ENCODE measurements at places on chromosomes 3 and 15. TPM values are rescaled to one million over a fixed set of nuclear protein-coding genes. Genes with fewer than 3 reads are reported as not detected.
A peak's percentile ranks its signal among the peaks of the same experiment; 100 is the strongest.

DNA sequence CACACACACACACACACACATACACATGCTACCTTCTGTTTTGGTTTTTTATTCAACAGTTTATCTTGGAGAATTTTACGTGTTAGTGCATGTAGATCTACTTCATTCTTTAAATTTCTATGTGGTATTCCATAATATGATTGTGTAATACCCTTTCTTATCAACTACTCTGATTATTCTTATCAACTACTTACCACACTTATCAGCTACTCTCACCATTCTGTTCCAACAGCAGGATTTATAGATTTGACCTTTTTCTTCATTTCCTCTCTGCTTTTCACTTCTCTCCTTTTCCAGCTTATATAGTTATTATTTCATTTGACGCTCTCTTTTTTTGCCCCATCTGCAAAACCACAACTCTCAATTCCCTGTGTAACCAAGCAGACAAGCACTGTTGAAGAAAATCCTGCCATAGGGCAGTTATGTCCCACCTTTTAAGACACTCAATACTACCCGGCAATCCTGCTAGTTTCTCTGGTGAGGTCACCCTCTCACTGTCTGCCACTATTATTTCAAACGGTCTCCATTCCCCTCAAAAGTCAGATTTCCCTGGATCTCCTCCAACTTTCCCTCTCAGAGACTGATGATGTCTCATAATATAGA is 56.9 kb upstream of the SATB1 start:
- DNase-seq, result no peak
- no peaks in the 10 kb centered on the region for H3K27me3 ChIP-seq
- H3K4me1 ChIP-seq, result no peaks in the 10 kb centered on the region
- no peak overlapping the region for H3K4me3 ChIP-seq
- no peak overlapping the region for H3K27ac ChIP-seq

DNA sequence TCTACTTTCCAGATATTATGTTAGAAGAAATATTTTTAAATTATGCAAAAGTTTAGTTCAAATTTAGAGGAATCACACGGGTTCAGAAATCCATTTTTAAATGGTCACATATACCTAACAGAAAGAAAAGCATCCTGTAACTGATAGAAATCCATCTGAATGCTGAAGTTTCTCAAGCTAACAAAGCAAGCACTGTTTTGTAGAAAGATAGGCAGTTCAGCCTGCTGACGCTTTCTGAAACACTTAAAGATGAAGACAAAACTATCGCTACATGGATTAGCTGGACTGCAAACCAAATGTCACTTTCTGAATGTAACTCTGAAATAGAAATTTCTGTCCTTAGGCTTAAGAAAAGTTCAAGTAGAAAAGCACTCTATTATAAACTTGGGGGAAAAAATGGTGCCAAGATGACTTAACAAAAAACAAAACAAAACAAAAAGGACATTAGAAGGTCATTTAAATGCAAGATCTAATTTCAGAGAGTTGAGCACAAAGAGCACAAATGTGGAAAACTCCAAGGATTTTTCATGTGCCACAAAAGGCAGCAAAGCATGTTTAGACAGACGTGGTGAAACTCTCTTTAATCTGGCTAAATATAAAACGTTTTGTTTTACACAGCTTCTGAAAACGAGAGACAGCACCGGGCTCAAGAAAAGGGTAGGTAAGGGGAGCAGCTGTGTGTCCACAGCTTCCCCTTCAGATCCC is 1.2 kb downstream of the PLOD2 start:
- H3K4me3 ChIP-seq, result peak overlapping the region; percentile 88
- H3K27me3 ChIP-seq, result no peaks in the 10 kb centered on the region
- DNase-seq, result no peak
- peak overlapping the region; percentile 98 for H3K27ac ChIP-seq
- no peaks in the 10 kb centered on the region for H3K36me3 ChIP-seq

VPS39 gene
- total RNA-seq, result 49.2 TPM

GRCh38 chr3:57949785-57950615 is 58.2 kb upstream of the FLNB start:
- no peak overlapping the region for H3K4me3 ChIP-seq
- H3K27me3 ChIP-seq, result no peaks in the 10 kb centered on the region
- no peaks in the 10 kb centered on the region for H3K36me3 ChIP-seq
- H3K27ac ChIP-seq, result peak overlapping the region; percentile 95
- peaks cover 48% of the 10 kb centered on the region for H3K4me1 ChIP-seq
- DNase-seq, result peak; percentile 36

DNA sequence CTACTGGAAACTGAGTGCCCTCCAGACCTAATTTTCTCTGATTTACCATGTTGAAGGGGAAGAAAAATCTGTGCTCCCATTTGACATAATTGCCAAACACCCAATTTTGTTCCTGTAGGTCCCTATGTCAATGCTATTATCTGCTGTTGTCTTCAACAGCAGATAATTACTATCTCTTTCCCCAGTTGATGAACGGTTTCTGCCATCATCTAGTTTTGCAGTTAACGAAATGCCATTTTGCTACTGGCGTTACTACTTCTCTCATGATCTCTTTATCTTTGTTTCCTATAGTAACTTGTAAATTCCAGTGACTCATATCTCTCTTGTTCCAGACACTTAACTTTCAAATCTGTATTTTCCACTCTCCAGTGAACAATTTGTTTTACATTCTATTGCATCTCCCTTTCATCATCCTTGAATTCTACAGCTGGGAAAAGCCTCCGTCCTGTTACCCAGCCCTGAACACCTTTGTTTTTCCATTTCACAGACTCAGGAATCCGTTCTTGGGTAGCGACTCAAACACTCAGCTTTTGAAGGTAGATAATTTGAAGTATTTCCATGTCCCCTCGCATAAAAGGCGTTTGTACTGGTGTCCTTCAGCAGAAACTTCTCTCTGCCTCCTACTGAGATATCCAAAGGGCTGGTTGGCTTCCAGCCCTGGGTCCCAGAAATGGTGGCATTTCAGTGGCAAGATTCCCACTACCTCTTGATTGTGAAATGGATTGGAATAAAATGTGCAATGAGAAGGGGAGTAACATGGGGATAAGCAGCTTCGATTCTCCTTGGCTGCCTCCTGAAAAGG is 111.7 kb downstream of the FOXB1 start:
- DNase-seq, result no peak
- no peak overlapping the region for H3K27ac ChIP-seq
- H3K27me3 ChIP-seq, result peaks cover 78% of the 10 kb centered on the region
- H3K4me1 ChIP-seq, result no peaks in the 10 kb centered on the region
- no peak overlapping the region for H3K4me3 ChIP-seq
- H3K36me3 ChIP-seq, result no peaks in the 10 kb centered on the region

AQP9 gene
- 0.77 TPM for total RNA-seq

CTXND1 gene
- total RNA-seq, result 2.1 TPM

- no peak overlapping the region for H3K27ac ChIP-seq
- no peak for DNase-seq
- peaks cover 28% of the 10 kb centered on the region for H3K27me3 ChIP-seq
- H3K4me3 ChIP-seq, result no peak overlapping the region
Observed at GRCh38 chr3:193932576-193932975, 203.4 kb upstream of the HES1 start.

DNA sequence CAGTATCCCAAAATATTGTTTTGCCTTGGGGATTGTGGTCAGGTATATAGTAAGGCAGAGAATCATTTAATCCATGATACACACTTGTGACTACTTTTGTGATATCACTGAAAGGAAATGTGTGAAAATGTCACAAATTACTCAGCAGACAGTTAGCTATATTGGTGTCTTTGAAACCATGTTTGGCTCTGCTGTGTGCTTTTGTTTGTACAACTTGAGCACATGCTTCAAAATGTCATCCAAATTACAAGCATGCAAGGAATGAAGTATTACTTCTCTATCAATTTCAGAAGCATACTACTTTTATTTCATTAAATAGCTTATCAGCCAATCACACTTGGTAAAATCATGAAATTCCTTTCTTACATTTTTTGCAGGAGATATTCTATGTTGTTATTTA is 619.0 kb upstream of the AGTR1 start:
- H3K36me3 ChIP-seq, result no peaks in the 10 kb centered on the region
- H3K4me3 ChIP-seq, result no peak overlapping the region
- no peaks in the 10 kb centered on the region for H3K27me3 ChIP-seq
- H3K4me1 ChIP-seq, result no peaks in the 10 kb centered on the region
- no peak for DNase-seq
- H3K27ac ChIP-seq, result no peak overlapping the region
